COR-L47 (cell line): ENCODE measurements at places on chromosomes 3 and 15.

GRCh38 chr3:47008234-47008796, 28.8 kb downstream of the NBEAL2 start:
- no peak for DNase-seq

GRCh38 chr3:46812237-46812791, 50.9 kb downstream of the MYL3 start:
- DNase-seq: no peak

GRCh38 chr3:194906229-194906629, 220.5 kb downstream of the FAM43A start:
- DNase-seq: no peak

- no peak for DNase-seq
These were observed 54.0 kb downstream of the TCF12 start for GRCh38 chr15:56972426-56972825.

GRCh38 chr3:45616158-45616557, 21.6 kb downstream of the LIMD1 start:
- DNase-seq: no peak

DNA sequence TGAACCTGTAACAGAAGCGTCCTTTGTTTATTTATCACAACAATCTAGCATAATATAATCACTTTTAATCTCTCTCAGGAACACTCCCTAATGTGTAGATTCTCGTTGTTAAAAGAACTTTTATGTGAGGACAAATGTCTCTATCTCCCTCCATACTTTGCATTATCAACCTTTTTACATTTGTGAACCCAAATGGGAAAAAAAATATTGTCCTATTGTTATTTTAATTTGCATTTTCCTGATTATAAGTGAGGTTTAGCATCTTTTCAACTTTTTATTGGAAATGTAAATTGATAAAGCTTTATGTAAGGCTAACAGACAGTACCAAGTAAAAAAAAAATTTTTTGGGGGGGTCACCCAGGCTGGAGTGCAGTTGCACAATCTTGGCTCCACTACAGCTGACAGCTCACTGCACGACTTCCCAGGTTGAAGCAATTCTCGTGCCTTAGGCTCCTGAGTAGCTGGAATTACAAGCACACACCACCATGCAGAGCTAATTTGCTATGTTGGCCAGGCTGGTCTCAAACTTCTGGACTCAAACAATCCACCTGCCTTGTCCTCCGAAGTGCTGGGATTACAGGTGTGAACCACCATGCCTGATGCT, 33.0 kb upstream of the DENND4A start:
- DNase-seq: no peak

GRCh38 chr3:64203969-64204908, 21.0 kb downstream of the PRICKLE2 start:
- DNase-seq: no peak

- no peak for DNase-seq
These were observed 499.4 kb downstream of the ROBO1 start for GRCh38 chr3:79268422-79268821.

DNA sequence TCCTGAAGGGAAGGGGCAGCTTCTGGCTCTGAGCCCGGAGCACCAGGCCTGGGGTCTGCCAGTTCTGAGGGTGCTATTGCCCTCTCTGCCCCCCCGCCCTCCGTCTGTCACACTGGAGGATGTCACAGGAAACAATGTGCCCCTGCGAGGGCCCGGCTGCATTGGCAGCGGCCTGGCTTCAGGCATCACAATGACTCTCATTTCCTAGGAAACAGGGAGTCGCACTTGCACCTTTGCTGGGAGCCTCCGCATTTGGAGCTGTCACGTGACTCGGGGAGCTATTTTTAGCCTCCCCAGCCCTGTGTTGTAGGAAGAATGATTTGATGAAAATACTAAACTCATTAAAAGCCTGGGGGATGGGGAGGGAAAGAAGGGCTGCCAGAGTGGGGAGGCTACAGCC, 518.9 kb downstream of the SHQ1 start:
- DNase-seq: peak; percentile 64

DNA sequence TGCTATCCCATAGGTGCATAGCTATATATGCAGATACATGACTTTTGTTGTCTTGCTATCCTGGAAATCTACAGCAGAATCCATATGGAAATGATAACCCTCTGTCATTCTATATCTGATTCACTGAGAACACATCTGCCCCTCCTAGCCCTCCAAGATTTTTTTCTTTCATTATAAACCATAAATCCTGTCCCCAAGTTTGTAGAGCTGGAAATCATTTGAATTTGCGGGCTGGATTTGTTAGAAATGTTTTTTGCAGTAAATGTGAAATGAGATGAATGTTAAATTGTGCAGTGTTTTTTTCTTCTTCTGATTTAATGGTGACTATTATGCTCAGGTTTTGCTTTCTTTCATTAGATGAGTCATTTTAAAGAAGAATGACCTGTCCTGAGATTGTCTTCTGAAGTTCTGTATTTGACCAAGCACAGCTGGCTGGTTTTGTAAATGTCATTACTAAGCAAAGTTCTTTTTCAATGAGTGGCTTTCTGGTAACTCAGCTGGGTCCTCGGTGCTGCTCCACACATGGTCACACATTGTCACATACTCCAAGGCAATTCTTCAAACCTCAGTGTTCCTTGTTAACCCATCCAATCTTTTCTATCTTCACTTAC, 25.3 kb upstream of the ABHD17C start:
- no peak for DNase-seq

DNA sequence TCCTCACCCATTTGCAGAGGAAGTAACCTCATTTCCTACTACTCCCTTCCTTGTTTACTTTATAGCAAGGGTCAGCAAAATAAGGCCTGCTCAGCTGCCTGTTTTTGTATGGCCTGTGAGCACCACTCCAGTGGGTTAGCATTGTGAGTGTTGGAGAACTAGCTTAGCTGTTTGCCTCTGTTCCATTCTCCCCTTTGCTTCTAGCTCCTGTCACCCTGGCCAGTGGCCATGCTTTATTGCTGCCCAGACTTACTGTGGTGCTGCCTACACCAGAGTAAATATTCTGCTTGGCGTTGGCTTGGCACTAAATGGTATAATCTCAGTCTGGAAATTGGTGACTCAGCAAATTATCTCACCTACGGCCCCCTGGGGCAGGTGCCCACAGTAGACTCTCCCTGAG, 8.8 kb downstream of the PDCD6IP start:
- no peak for DNase-seq

- no peak for DNase-seq
These were observed 282.3 kb downstream of the XXYLT1 start for GRCh38 chr3:194988495-194989165.

DNA sequence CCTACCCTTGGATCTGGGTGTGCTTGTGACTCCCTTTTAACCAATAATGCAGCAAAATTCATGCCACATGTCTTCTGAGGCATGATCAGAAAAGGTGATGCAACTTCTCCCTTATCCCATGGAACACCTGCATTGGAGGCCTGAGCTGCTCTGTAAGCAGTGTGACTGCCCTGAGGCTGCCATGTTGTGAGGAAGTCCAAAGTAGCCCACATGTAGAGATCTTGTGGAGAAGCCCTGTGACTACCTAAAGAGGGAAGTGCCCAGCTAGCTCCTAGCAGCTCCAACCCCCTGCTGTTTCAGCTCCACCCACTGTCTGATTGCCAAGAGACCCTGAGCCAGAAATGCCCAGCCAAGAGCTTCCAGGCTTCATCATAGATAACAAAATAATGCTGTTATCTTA, 6.4 kb upstream of the NR1D2 start:
- DNase-seq: no peak

DNA sequence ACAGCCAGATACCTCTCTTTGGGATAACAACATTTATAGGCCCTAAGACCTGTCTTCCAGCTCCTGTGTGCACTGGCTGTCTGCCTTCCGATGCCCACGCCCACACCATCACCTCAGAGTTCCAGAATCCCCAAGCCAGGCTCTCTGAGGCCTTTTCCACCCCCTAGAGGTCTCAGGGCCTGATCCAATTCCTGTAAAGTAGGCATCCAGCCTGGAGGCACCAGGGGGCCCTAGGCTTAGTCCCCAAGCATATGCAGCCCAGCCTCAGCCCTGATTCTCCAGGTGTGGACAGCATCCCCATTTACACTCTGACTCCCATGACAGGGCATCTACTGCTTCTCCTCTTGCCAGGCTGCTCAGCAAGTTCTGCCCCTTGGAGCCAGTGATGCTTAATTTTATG, 72.7 kb upstream of the CORO2B start:
- DNase-seq: no peak

DNA sequence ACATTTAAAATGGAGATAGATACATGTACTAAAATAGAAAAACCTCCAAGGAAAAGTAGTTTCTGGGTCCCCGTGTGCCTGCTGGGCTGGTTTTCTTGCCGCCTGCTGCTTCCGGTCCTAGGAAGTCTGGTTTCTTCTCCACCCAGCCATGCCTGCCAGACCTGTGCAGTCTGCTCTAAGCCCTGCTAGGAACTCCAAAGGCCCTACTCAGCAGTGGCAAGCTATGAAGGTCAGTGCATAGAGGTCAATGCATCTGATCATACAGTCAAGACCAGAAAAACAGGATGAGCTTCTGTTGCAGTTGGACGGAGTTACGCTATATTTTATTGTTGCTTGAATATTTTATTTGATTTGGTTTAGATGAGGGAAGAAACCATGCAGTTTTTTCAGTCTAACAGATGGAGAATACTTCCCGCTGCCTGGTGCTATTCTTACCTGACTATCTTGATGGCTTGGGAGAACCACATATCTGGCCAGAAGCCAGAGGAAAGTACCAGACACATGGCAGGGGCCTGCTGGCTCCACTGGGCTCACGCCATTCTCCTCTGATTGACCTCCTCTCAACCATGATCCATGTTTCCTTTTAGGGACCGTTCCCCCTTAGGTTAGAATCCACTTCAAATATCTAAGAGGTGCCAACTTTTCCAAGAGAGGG, 226.8 kb upstream of the ST8SIA2 start:
- no peak for DNase-seq
